GF-D8 (cell line): ENCODE measurements at places on chromosomes 13 and 19.

DNA sequence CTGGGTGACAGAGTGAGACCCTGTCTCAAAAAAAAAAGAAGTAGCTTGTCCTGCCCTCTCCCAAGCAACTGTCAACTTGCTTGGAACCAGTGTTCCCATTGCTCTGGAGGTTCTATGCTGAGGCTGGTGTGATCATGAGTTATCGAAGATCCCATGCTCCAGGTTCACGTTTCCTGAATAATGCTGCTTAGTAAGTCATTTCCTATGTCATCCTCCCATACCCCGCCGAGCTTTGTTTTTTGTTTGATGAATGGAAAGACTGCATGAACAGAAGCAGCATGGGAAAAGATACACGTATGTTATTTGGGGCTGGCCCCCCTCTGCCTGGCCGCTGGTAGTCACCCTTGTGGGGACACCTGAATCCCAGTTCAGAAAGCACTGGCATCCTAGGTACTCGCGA is 11.3 kb downstream of the SLC25A42 start:
- DNase-seq: no peak

DNA sequence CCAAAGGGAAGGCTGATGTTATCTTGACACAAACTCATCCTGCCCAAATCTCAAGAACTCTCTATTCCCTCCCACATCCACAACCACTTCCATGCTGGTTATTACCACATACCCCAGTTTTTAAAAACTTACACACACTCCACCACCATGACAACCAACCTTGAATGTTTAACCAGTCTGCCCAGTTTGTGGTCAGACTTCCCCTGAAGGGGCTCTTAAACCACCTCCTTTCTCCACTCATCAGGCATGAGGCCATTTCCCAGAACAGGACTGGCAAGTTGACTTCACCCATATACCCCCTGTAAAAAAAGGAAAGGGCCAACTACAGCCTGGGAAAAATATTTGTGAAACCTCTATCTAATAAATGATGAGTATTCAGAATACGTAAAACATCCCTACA is 12.4 kb upstream of the ZSCAN4 start:
- no peak for DNase-seq

GRCh38 chr19:44648631-44649251 is 5.0 kb downstream of the PVR start:
- no peak for DNase-seq

DNA sequence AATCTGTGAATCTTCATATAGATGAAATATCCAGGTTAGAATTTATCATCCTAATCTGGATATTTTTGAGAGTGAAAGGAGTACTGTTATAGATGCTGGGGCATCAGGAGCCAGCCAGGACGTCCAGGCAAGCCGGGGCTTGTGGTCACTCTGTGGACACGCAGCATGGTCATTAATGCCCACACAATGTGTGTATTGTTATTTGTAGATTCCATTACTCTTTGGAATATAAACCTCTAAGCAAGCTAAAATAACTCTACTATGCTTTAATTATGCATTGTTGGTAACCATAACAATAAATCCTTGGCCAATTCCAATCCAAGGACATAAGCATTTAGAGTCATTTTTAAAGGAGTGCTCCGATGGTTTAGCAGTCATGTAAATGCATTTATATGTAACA is 137.9 kb downstream of the TM9SF2 start:
- DNase-seq: no peak

DNA sequence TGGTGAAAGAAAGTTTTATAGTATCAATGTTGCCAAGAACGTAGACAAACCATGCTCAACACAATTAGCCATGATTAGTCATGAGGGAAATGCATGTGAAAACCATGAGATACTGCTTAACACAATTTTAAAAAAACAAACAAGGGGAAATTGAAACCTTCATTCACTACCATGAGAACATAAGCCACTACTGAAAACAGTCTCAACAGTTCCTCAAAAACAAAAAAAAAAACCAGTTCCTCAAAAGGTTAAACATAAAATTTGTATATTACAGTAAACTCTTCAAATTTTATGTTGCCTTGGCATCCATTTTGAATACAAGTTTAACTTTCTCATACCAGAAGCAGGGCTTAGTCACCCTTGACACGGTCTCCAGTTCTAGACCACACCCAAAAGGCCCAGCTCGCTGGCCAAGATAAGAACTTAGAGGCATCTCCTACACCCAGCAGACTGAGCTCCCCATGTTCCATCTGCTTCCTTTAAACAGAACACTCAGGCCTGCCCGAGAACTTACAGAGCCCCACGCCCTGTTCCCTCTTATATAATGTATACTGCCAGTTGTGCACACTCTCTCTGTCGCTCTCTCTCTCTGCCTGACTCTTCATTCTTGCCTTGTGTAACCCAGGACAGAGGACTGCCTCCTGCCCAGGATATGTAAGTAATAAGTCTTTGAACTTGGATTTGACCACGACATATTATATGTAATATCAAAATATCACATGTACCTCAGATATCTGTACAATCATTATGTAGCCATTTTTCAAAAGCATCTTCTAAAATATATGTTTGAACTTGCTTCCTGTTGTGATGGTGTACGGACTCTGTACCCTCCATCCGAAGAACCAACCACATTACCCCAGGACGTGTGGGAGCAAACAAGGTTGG is 67.4 kb downstream of the STK24 start:
- DNase-seq: peak; percentile 90

GRCh38 chr19:41457241-41457640 is 14.3 kb downstream of the ERICH4 start:
- DNase-seq: no peak

DNA sequence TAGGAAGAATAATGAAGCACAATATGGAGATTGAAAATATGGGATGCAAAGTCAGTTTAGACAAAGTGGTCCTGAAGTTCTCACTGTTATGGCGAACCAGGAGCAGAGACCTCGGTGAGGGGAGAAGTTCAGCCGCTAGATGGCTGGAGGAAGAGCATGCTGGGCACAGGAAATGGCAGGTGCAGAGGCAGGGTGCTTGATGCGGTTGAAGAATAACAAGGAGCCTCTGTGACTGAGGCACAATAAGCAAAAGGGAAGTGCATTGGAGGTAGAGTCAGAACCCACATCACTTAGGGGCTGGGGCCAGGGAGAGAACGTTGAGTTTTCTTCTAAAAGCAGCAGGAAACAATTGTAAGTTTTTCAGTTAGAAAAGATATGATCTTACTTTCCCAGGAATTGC is 1725.2 kb downstream of the EFNB2 start:
- peak; percentile 72 for DNase-seq

DNA sequence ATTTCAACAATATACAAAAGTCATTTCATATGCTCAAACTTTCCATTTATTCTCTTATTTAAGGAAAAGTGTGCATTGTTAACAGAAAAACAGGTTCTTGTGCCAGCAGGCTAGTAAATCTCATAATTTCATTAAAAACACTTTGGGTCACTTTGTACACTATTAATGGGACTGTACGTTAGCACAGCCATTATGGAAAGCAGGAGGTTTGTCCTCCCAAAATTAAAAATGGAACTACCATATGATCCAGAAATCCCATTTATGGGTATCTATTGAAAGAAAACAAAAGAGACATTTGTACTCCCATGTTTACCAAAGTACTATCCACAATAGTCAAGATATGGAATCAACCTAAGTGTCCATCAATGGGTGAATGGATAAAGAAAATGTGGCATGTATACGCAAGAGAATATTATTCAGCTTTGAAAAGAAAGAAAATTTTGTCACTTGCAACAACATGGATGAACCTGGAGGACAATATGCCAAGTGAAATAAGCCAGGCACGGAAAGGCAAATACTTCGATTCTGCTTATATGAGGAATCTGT is 8.4 kb upstream of the SIGLEC6 start:
- DNase-seq: no peak

DNA sequence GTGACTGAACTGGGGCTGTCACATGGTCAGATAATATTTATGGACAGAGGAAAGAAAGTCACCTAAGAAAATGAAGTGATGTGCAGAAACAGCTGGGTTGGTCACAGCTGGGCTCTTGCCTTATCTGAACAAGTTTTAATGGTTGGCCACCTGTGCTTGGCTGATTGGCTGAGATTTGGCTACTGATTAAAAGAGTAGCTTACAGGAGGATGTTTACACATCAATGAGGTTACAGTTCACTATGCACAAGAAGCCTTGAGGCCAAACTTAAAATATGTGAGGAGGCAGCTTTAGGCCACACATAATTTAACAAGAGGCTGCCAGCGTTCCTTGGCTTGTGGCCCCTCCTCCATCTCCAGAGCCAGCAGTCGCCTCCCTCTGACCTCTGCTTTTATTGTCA is 99.2 kb upstream of the C1QTNF9B start:
- no peak for DNase-seq

DNA sequence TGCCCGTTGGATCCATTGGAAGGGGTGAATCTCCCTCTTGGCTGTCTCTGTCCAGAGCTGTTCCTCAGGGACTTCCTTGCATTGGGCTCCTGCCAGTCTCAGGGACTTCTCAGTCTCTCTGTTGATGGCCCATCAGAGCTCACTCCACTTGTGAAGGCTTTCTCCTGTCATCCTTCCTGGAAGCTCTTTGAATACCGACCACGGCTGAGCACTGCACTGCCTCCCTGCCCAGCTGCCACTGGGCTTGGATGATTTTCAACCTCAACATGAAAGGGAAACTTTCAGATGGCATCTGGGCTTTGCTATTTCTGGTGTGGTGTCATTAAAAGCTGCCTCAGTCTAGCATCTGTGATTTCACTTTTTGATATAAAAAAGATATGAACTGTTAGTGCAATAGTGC is 66.1 kb upstream of the ANKRD10 start:
- no peak for DNase-seq

- no peak for DNase-seq
Observed at GRCh38 chr13:112999414-113000177, 30.6 kb downstream of the MCF2L start.

DNA sequence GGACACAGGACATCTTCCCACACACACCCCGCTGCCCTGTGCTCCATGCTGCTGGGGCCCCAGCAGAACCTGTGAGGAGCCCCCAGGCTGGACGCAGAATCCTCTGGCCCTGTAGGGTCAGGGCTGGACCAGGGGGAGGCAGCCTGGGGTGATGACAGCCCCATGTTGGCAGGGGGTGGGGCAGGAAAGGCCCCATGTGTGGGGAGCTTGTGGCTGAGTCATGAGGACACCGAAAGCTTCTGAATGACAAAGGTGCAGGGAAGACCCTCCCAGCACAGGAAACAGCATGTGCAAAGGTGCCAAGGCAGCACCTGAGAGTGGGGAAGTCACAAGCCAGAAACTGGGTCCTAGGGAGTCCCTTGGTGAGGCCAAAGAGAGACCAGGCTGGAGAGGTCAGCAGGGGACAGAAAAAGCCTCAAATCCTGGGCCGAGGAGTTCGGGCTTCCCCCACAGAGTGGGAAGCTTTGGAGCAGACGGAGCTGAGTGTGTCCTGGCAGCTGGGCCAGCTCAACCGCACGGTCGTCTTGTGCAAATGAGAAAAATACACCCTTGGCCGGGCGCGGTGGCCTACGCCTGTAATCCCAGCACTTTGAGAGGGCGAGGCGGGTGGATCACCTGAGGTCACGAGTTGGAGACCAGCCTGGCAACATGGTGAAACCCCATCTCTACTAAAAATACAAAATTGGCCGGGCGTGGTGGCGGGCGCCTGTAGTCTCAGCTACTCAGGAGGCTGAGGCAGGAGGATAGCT is 17.5 kb downstream of the ATP8B3 start:
- no peak for DNase-seq

DNA sequence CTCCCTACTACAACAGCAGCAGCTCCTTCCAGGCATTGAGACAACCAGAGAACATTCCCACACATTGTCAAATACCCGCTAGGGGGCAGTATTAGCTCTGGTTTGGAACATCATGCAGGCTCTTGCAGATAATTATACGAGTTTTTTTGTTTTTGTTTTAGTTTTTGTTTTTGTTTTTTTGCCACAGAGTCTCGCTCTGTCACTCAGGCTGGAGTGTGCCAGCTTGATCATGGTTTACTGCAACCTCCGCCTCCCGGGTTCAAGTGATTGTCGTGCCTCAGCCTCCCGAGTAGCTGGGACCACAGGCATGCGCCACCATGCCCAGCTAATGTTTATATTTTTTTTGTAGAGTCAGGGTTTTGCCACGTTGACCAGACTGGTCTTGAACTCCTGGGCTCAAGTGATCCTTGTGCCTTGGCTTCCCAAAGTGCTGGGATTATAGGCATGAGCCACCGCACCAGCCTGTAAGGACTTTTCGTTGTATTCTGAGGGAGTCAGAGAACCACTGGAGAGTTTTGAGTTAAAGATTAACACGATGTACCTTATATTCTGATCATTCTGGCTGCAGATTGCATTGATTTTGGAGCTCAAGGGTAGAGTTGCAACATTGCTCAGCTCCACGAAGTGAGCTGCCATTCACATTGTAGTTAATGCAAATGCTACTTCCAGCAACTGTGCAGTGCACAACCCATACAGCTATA is 41.7 kb upstream of the CEACAM20 start:
- peak; percentile 9 for DNase-seq

- peak; percentile 68 for DNase-seq
Observed at GRCh38 chr19:56476651-56477428, at the start of gene ZNF667. ZNF667 (minus strand) TSS chr19:56477345; CDS start chr19:56462370, 14,975 bp downstream.

- no peak for DNase-seq
Observed at GRCh38 chr13:28479005-28479404, 15.9 kb downstream of the FLT1 start.

DNA sequence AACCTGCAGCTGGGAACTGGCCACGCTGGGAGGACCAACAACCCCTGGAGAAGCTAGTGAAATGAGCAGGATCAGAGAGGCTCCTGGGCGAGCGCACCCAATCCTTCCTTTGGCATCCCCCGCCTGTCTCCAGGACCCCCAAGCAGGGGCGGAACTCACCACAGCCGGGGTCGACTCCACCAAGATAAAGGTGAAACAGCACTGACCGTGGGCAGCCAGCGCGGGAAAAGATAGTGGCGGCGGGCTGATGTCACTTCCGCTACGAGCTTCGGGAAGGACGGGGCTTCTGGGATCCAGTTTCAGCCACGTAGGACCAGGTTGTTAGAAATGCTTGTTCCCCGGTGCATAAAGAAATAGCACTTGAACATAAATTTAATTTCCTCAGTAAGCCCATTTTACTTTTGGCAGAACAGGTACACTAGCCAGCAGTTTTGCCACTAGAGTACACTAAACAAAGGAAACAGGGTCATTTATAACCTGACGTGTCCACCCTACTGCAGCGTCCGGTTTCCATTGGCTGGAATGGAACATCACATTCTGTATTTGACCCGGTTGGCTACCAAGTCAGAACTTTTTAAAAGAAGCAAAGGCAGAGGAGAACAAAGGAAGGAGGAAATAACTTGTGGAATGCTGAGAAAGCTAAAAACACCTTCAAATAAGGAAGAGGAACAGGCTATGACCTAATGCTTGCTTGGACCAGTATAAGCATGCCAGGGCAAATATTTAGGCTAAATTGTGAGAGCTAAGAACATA is 25.5 kb upstream of the ZNF562 start:
- DNase-seq: no peak

DNA sequence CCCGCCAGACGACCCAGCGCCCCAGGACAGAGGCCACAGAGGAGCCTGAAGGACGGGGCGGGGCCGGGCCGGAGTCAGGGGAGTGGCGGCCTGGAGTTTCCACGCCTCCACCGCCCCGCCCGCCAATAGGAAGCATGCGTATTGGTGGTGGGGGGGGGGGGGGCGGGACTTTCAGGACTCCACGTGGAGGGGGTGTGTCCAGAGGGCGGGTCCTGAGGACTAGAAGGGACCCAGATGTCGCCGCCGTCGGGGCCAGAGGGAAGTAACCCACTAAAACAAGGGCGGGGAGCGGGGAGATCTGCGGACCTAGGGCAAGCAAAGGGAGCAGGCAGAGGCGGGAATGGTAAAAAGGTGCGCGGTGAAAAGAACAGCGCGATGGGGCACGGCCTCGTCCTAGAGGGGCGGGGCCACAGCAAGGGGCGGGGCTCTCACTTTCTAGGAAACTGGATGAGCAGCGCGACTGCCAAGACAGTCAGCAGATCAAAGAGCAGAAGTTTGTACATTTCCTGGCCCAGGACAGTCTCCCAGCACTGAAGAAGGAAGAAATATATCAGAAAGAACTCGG is 2.8 kb upstream of the LENG1 start:
- DNase-seq: peak; percentile 62
